Fibroblast of lung (primary cell): ENCODE measurements at places on chromosomes 6 and 20.

DNA sequence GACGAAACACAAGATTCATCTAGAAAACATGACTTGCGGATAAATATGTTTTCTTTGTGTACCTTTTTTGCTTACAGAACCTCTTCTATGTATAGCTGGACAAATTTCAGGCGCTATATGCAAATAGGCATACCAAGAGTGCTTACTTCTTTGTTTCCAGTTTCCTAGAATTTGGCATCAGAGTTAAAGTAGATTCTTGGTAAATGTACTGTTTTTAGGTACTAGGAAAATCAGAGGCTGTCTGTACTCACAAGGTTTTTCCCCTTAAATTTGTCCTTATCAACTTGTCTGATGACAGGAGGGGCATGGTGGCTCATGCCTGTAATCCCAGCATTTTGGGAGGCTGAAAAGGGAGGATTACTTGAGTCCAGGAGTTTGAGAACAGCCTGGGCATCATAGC, 124.9 kb upstream of the TMEM170B start:
- no peak for DNase-seq

- no peak for DNase-seq
These were observed 213.9 kb downstream of the SOD2 start for GRCh38 chr6:159479146-159479545.

DNA sequence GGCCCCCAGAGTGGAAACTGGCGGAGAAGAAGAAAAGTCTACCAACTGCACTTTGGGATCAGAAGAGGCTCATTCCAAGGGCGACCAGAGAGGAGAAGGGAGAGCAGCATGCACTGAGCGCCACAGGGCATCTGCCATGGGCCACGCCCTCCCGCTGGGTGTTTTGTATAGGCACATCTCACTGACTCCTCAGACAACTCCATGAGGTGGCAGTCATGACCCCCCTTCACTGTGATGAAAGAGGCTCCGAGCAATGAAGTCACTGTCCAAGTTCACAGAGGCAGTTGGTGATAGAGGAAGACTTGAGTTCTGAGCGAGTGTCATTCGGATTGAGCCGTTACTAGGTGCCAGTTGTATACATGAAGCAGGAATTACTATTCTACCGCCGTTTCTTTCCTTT, 15.4 kb downstream of the BPIFB1 start:
- no peak for DNase-seq

GRCh38 chr6:30112402-30112994, 392 bp downstream of the TRIM31 start:
- DNase-seq = no peak

DNA sequence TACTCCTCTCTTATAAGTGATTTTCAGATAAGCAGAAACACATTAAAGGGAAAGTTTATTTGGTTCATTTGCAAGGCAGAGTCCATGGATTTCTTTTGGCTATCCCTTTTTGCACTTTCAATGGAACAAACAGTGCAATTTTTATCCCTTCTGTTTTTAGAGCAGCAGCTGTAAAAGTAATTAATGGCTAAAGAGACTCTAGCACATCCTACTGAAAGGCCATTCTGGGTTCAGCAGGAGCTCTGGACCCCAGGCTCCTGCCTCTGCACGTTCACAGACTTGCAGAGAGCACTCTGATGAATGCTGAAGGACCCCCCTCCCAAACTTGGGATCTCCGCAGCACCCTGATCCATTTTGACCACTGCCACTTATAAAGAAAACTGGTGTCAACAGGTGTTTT, 40.3 kb upstream of the PDE7B start:
- no peak for DNase-seq

- DNase-seq = peak; percentile 56
These were observed 266.7 kb upstream of the SULF2 start for GRCh38 chr20:48051794-48052474.
